ENCODE measurements at places on chromosomes 1 and 21. TPM values are rescaled to one million over a fixed set of nuclear protein-coding genes. Genes with fewer than 3 reads are reported as not detected.

GRCh38 chr1:167638064-167638463, 8.0 kb downstream of the RCSD1 start:
- DNase-seq = no peak
- H3K36me3 ChIP-seq = no peaks in the 10 kb centered on the region
- no peak overlapping the region for H3K4me3 ChIP-seq
- no peaks in the 10 kb centered on the region for H3K4me1 ChIP-seq

GRCh38 chr1:42926235-42926878, 32.3 kb downstream of the SLC2A1 start:
- peaks cover 65% of the 10 kb centered on the region for H3K4me1 ChIP-seq
- H3K27ac ChIP-seq = no peak overlapping the region
- H3K4me3 ChIP-seq = no peak overlapping the region
- DNase-seq = no peak
- H3K27me3 ChIP-seq = no peaks in the 10 kb centered on the region
- peaks cover 50% of the 10 kb centered on the region for H3K36me3 ChIP-seq

- no peaks in the 10 kb centered on the region for H3K36me3 ChIP-seq
- DNase-seq = no peak
- H3K4me1 ChIP-seq = no peaks in the 10 kb centered on the region
These were observed 16.0 kb upstream of the POU3F1 start for GRCh38 chr1:38062361-38063288.

DNA sequence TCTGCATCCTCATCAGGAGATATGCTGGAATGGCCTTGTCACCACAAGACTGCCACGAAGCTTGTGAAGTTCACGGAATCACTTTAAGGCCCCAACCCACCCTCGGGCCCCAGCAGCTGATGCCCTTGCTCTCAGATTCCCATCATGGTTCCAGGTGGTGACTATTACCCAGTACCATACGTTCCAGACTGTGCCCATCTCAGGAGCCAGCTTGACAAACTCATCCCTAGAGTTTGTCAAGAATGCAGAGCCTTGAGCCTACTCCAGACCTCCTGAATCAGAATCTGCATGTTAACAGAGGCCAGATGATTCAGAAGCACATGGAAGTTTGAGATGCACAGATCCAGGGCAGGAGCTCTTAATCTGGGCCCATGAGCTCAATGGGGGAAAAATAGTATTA, 53.9 kb upstream of the RBM15 start:
- no peak overlapping the region for H3K27ac ChIP-seq
- peaks cover 3% of the 10 kb centered on the region for H3K4me1 ChIP-seq
- H3K4me3 ChIP-seq = no peak overlapping the region
- DNase-seq = no peak

- no peaks in the 10 kb centered on the region for H3K36me3 ChIP-seq
- no peaks in the 10 kb centered on the region for H3K27me3 ChIP-seq
- no peak overlapping the region for H3K4me3 ChIP-seq
- H3K4me1 ChIP-seq = peaks cover 80% of the 10 kb centered on the region
These were observed 97.3 kb downstream of the PSMG1 start for GRCh38 chr21:39085843-39086405.

DNA sequence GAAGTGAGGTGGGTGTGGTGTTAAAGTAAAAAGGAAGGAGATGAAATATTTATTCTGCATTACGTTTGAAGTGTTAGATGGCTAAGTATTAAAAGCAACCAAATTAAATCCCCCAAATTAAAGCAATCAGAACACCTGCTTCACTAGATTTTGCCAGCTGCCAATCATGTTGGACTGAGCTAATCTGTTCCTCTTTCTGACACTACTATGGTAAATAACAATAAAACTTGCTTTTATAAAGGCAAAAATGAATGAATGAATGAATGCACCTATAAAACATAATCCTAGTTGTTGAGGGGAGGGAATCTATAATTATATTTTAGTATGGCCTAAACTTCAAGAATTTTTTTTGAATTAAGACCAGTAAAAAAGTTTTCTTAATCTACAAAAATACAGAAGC, 51.0 kb downstream of the RAB3GAP2 start:
- H3K27me3 ChIP-seq = no peaks in the 10 kb centered on the region
- H3K27ac ChIP-seq = no peak overlapping the region
- no peak for DNase-seq
- H3K4me1 ChIP-seq = peaks cover 11% of the 10 kb centered on the region

- H3K4me3 ChIP-seq = peak overlapping the region; percentile 79
- peaks cover 3% of the 10 kb centered on the region for H3K36me3 ChIP-seq
- H3K4me1 ChIP-seq = peaks cover 48% of the 10 kb centered on the region
- DNase-seq = no peak
- no peaks in the 10 kb centered on the region for H3K27me3 ChIP-seq
- no peak overlapping the region for H3K27ac ChIP-seq
These were observed 2.6 kb downstream of the GATAD2B start for GRCh38 chr1:153919876-153920852.

DNA sequence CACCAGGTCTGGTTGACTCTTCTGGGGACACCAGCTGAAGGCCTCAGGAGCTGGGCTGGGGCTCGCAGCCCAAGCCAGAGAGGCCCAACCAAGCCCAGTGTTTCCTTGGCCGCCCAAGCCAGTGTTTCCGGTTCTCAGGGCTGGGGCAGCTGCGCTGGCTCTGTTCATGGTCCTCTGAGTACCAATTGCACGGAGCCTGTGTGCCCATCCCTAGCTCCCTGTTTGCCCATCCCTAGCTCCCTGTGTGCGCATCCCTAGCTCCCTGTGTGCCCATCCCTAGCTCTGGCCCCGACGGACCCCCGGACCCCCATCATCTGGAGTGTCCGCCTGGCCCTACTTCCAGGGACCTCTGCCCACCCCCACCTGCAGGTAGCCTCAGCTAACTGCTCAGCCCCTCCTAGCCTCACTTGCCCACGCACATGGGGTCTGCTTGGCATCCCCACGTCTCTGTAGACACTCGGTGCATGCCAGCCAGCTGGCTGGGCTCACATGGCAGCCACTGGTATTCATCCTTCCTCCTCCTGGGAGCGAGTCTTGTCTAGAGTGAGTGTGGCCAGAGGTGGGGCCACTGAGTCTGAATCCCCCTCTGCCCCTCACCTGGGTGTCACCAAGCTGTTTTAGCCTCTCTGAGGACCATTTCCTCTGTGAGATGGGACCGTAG, 64.0 kb downstream of the WNT9A start:
- H3K27ac ChIP-seq = no peak overlapping the region
- H3K4me3 ChIP-seq = no peak overlapping the region
- peaks cover 10% of the 10 kb centered on the region for H3K27me3 ChIP-seq
- DNase-seq = no peak
- H3K36me3 ChIP-seq = no peaks in the 10 kb centered on the region
- no peaks in the 10 kb centered on the region for H3K4me1 ChIP-seq

DNA sequence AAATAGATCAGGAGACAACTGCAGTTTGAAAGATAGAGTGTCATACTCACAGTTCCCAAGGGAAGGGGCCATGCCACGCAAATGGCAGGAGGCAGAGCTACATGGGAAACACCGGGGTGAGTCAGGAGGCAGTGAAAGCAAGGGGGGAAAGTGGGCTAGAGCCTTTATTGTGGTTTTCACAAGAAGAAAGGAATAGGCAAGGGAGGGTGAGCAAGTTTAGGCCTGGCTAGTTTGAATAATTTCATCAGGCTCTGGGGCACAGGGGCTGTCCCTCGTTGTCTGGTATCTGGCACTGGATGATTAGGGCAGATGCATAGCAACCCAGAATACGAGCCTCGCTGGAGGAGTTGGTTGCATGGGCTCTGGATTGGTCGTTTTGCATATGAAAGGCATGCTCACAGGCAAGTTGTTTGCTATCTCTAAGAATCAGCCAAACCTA, 17.0 kb upstream of the ITLN2 start:
- H3K36me3 ChIP-seq = no peaks in the 10 kb centered on the region
- no peak overlapping the region for H3K27ac ChIP-seq
- H3K27me3 ChIP-seq = no peaks in the 10 kb centered on the region
- H3K4me3 ChIP-seq = no peak overlapping the region

- DNase-seq = no peak
- peaks cover 35% of the 10 kb centered on the region for H3K4me1 ChIP-seq
- no peak overlapping the region for H3K27ac ChIP-seq
- H3K27me3 ChIP-seq = peaks cover 85% of the 10 kb centered on the region
These were observed 13.0 kb upstream of the COL18A1 start for GRCh38 chr21:45391743-45392572.

- no peak for DNase-seq
- no peaks in the 10 kb centered on the region for H3K36me3 ChIP-seq
- H3K27ac ChIP-seq = no peak overlapping the region
- H3K4me3 ChIP-seq = no peak overlapping the region
- peaks cover 26% of the 10 kb centered on the region for H3K27me3 ChIP-seq
These were observed 37.9 kb downstream of the UBE2G2 start for GRCh38 chr21:44763451-44764318.

GRCh38 chr1:31715087-31715872, 11.5 kb upstream of the COL16A1 start:
- H3K36me3 ChIP-seq = no peaks in the 10 kb centered on the region
- no peaks in the 10 kb centered on the region for H3K27me3 ChIP-seq
- peaks cover 31% of the 10 kb centered on the region for H3K4me1 ChIP-seq
- DNase-seq = peak; percentile 86
- H3K27ac ChIP-seq = peak overlapping the region; percentile 93

- peaks cover 33% of the 10 kb centered on the region for H3K4me1 ChIP-seq
These were observed 56.8 kb downstream of the ACP6 start for GRCh38 chr1:147613506-147613905.

- peak overlapping the region; percentile 59 for H3K27ac ChIP-seq
- peak; percentile 61 for DNase-seq
- peaks cover 62% of the 10 kb centered on the region for H3K4me1 ChIP-seq
- 0 out of 2 replicates have a peak, but pooled peaks cover 2% of the 10 kb centered on the region for H3K36me3 ChIP-seq
- H3K27me3 ChIP-seq = no peaks in the 10 kb centered on the region
These were observed 6.2 kb downstream of the FBXO2 start for GRCh38 chr1:11648039-11648438.

DNA sequence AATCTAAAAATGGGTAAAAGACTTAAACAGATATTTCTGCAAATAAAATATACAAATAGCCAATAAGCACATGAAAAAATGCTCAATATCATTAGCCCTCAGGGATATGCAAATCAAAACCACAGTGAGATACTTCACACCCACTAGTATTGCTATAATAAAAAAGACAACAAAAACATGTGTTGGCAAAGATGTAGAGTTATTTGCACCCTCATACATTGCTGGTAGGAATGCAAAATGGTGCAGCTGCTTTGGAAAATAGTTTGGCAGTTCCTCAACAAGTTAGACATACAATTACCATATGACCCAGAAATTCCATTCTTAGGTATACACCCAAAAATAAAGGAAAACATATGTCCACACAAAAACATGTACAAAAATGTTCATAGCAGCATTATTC, 30.2 kb downstream of the ZZZ3 start:
- no peaks in the 10 kb centered on the region for H3K27me3 ChIP-seq
- peaks cover 27% of the 10 kb centered on the region for H3K4me1 ChIP-seq
- no peak for DNase-seq
- no peak overlapping the region for H3K27ac ChIP-seq
- H3K4me3 ChIP-seq = no peak overlapping the region
- H3K36me3 ChIP-seq = 0 out of 3 replicates have a peak, but pooled peaks cover 4% of the 10 kb centered on the region

GRCh38 chr1:6785728-6786505, 663 bp downstream of the CAMTA1 start:
- no peaks in the 10 kb centered on the region for H3K36me3 ChIP-seq
- H3K27me3 ChIP-seq = no peaks in the 10 kb centered on the region
- peak overlapping the region; percentile 58 for H3K4me3 ChIP-seq

DNA sequence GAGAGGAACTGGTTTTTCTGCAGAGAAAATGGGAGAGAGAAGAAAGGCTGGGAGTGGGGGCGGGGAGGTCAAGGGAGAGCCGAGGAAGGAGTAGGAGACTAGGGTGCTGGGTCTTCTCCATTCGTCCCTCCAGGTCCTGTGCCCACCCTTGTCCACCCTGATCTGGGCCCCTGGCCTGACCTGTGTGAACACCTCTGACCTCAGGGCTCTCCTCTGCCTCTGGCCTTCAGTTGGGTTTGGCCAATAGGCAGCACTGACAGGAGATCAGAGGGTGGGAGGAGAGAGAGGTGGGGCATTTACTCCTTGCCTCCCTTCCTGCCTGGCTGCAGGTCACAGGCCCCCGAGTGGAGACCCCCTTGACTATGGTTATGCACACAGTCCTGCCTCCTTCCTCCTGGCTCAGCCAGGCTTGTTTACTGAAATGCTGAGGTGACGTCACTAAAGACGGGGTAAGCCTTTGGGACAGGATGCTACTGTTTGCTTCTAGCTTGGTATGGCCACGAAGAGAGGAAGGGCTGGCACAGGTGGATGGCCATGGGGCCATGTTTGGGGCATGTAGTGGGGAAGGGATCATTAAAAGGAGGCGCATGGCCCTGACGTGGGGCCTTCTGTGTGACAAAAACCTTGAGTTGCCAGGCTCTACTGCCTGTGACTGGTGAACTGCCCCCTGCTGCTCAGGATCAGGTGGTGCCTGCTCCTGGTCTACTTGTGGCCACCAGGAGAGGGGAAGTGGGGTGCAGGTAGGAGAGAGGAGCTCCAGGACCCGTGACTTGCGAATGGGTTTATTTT, 248.7 kb upstream of the CSF3R start:
- peaks cover 5% of the 10 kb centered on the region for H3K27me3 ChIP-seq
- H3K4me1 ChIP-seq = no peaks in the 10 kb centered on the region
- H3K27ac ChIP-seq = no peak overlapping the region
- no peak overlapping the region for H3K4me3 ChIP-seq
- DNase-seq = no peak

GRCh38 chr1:216721863-216722262, 1.4 kb downstream of the ESRRG start:
- H3K4me1 ChIP-seq = no peaks in the 10 kb centered on the region
- H3K27ac ChIP-seq = no peak overlapping the region
- peaks cover 16% of the 10 kb centered on the region for H3K27me3 ChIP-seq
- DNase-seq = no peak
- H3K4me3 ChIP-seq = no peak overlapping the region
- no peaks in the 10 kb centered on the region for H3K36me3 ChIP-seq

Gene GFI1
- total RNA-seq = 10.0 TPM

Gene SHCBP1L
- total RNA-seq = not detected

Gene OMA1
- total RNA-seq = 26.9 TPM

Gene ETNK2
- total RNA-seq = 42.8 TPM

Gene CD1B
- not detected for total RNA-seq

Measured in HepG2 (cell line).